ENCODE measurements at places on chromosomes 6 and 20. TPM values are rescaled to one million over a fixed set of nuclear protein-coding genes. Genes with fewer than 3 reads are reported as not detected.

- no peaks in the 10 kb centered on the region for H3K27me3 ChIP-seq
- no peak overlapping the region for H3K4me3 ChIP-seq
- H3K36me3 ChIP-seq: no peaks in the 10 kb centered on the region
- DNase-seq: no peak
- H3K27ac ChIP-seq: no peak overlapping the region
Observed at GRCh38 chr6:79586548-79586947, 44.6 kb upstream of the SH3BGRL2 start.

DNA sequence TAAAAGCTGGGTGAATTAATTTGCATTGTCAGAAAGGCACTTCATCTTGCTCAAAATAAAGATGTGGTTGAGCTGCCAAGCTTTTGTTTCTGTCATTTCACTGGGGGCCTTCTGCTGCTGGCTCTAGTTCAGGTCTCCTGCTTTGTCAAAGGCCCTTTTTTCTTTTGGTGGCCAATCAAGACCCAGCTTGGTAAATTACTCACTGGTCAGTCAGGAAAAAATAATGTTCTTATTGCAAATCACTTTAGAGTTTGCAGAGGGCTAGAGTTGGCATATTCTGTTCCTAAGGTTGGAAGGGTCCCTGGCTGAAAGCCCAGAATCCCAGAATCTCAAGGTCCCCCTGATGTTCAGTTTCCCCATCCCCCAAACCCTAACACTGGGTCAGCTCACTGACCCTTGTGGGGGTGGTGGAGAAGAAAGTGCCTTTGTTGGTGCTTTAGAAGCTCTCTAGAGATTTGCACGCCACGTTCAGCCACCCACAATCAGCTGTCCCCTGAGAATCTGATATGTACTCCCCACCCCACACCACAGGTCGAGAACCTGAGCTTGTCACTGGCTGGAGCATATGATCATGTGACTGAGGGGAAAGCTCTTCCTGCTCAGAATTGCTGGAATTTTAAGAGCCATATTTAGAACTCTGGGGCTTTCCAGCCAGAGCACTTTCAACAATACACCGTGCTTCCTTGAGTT lies 21.7 kb upstream of the BNIP5 start:
- H3K27me3 ChIP-seq: no peaks in the 10 kb centered on the region
- peak; percentile 75 for DNase-seq
- H3K36me3 ChIP-seq: no peaks in the 10 kb centered on the region
- H3K4me3 ChIP-seq: no peak overlapping the region
- H3K27ac ChIP-seq: peak overlapping the region; percentile 40

DNA sequence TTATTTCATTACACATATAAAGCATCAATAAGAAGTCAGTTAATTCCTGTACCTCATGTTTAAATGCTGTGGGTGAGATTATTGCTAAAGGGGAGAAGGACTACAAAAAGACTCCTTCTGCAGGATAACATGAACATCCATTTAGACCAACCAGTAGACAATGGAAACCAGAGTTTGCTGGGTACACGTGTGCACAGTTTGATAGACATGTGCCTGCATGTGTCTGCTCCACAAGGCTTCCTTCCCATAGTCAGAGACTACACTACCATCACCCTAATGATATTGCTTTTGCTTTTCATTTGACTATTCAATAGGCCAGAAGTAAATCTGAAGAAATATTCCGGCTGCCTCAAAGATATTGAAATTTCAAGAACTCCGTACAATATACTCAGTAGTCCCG lies 231.6 kb downstream of the ARHGAP18 start:
- DNase-seq: no peak
- no peaks in the 10 kb centered on the region for H3K4me1 ChIP-seq
- H3K27ac ChIP-seq: no peak overlapping the region
- H3K27me3 ChIP-seq: no peaks in the 10 kb centered on the region
- H3K36me3 ChIP-seq: no peaks in the 10 kb centered on the region

GRCh38 chr6:1027109-1027794 lies 284.6 kb upstream of the FOXQ1 start:
- no peaks in the 10 kb centered on the region for H3K4me1 ChIP-seq
- H3K27me3 ChIP-seq: no peaks in the 10 kb centered on the region
- H3K36me3 ChIP-seq: no peaks in the 10 kb centered on the region
- DNase-seq: no peak
- H3K4me3 ChIP-seq: no peak overlapping the region

The TBXT gene
- not detected for total RNA-seq

The OR2J2 gene
- total RNA-seq: not detected

The KIF13A gene
- total RNA-seq: 0.53 TPM

The VSTM2L gene
- total RNA-seq: 1.5 TPM
